Dermis microvascular lymphatic vessel endothelial cell (primary cell): ENCODE measurements at places on chromosomes 1 and 21.

GRCh38 chr21:45739218-45740087, 95.9 kb downstream of the PCBP3 start:
- no peak for DNase-seq

DNA sequence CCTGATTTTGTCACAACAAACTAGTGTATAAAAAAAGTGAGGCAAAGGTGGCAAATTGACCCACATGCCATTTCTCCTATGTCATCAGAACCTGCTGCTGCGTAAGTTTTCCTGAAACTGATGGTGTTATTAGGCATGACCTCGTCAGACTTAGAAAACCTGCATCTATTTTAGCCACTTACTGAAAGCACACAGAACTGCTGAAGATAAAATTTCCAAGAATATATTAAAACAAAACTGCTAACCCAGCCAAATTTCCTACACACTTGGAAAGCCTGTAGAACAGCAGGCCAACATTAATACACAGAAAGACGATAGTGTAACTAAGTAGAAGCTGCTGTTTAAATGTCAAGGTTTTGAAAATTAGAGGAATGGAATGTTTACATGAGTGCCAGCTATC, 674.5 kb upstream of the CXADR start:
- no peak for DNase-seq

DNA sequence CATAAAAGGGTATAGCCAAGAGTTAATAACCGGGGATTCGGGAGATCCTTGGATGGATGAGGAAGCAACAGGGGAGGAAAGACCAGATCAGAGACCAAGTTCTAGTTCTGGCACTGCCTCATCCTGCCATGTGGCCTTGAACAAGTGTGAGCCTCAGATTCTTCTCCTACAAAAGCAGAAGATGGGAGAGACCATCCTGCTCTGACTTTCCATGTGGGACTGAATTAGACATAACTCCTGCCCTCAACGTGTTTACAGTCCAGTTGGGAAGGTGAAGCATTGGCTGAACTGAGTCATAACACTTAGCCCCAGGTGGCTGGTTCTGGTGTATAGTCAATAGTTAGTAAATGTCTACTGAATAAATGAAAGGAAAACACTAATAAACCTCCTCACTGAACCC, 12.1 kb upstream of the CNR2 start:
- no peak for DNase-seq

DNA sequence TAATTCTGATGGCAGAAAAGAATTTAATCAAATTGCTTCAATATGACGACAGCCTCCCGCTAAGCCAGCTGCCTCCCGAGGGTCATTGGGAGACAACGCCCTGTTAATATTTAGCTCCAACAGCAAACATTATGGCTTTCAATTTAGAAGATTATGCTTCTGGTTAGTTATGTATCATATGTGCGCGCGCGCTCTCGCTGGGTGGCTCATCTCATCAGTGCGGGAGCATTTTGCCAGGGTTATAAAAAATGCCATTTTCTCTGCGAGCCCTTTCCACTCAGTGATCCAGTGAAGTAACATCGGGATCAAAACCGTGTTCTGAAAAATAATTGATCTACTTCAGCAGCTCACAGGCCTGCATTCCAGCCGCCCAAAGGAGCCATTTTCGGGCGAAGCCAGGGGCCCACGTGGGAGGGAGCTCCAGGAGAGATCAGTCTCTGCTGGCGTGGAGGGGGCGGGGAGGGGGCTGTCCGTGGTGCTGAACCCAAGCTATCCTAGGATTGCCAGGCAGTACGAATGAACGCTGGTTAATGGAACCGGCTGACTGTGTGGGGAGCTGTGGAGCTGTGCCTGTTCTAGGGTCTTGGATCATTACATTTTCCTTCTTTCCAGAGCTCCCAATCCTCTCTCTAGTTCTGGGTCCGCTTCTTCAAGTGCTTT, 219.1 kb upstream of the ZC3H12A start:
- DNase-seq = peak; percentile 28

DNA sequence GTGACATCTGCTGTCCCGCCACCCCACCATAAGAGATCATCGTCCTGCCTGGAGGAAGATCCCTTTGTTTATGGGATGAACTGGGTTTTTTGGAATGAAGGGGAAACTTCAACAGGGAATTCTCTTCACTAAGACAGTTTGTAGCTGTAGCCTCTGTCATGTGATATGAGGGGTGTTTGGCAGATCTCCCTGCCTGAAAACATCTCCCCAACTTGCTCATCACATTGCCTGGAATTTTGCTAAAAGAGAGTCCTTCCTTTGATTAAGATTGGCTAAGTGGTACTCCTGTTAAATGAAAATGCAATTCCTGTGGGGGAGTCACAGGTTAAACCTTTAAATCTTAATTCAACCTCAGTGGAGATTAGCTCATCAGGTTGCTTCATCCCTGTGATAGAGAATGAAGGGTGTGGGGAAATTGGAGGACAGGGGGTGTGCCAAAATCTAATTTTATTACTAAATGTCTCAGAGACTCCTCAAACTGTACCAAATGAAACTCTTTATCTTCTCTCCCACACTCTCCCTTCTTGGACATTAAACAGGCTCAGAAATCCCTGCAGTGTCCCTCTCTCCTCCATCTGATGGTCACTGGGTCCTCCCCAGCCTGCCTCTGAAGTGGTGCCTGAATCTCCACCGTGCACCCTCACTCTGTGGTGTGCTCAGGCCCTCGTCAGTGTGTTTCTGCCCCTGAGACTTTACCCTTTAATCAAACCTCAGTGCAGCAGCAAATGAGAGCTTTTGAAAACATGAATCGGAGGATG, 54.8 kb downstream of the IER5 start:
- DNase-seq = no peak

- DNase-seq = no peak
These were observed 24.2 kb downstream of the SLC5A9 start for GRCh38 chr1:48246727-48247126.

- DNase-seq = no peak
These were observed 1526.1 kb downstream of the KCNT2 start for GRCh38 chr1:195082183-195082582.

- no peak for DNase-seq
These were observed 77.3 kb downstream of the DHRS3 start for GRCh38 chr1:12540580-12541273.

DNA sequence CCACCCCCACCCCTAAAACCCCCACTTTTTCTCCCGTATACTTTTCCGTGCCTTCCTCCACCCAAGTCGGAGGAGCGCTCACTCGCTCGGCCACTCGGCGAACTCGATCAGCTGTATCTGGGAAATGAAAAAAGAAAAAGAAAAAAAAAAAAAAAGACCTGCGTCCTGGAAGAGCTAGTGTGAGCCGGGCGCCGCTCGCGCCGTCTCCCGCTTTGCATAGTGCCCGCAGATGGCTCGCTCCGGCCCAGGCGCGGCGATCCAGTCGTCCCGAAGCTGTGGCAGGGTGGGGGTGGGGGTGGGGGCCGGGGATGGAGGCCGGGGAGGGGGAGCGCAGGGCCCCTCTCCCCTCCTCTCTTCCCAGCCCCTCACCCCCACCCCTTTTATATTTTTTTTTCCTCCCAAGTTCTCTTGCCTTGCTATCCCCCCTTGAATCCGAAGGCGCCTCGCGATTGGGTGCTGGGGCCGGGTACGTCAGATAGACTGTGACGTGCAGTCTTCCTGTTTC, 299 bp upstream of the PROX1 start:
- peak; percentile 83 for DNase-seq

GRCh38 chr1:54112027-54112426, 40.8 kb downstream of the CDCP2 start:
- no peak for DNase-seq

DNA sequence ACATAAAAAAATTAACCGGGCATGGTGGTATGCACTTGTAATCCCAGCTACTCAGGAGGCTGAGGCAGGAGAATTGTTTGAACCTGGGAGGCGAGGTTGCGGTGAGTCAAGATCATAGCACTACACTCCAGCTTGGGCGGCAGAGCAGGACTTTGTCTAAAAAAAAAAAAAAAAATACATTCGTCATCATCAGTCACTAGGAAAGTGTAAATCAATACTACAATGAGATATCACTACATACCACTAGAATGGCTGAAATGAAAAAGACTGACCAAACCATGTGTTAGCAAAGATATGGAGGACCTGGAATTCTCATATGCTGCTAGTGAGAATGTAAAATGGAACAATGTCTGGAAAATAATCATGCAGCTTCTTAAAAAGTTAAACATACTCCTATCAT, 9.3 kb downstream of the SPATA45 start:
- DNase-seq = no peak

DNA sequence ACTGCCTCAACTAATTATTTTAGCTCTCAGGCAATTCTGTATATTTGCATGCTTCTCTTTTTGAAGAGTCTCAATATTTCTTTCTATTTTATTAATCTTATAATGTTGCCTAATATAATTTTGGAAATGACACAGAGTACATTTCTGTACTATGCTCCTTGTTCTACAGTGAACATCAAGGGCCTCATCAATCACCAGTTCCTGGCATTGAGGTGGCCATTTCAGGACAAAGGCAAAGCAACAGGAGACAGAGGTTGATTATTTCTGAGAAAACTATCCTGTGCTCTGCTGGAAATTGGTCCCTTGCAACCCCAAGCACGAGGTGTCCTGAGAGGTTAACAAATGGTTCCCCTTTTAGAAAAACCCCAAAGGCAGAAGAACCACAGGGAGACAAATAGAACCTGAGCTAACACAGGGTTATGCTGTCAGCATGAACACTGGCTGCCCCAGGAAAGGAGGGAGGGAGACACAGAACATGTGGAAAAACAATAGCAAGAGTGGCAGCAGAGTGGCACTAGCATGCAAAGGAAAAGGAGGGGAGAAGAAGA, 63.9 kb upstream of the VAV3 start:
- DNase-seq = no peak

GRCh38 chr1:53559391-53559815, 100.2 kb downstream of the DMRTB1 start:
- DNase-seq = no peak

GRCh38 chr1:197144570-197145325, 1.7 kb downstream of the ASPM start:
- peak; percentile 51 for DNase-seq

DNA sequence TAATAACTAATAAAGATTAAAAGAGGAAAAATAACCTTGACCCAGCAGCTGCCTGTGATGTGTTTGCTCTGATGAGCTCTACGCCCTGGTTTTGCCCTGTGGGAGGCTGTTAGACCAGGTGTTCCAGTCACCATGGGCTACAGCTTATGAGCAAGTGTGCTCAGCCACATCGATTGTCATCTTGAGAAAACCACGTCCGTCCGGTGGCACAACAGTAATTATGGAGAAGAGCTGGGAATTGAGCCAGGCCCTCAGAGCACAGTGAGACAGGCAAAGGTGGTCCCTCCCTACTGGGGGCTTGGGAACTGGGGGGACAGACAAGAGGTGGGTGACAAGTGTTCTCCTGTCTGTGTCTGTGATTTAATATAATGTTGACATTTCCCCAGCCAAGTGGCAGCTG, 420.5 kb downstream of the MATN1 start:
- no peak for DNase-seq

GRCh38 chr1:214295934-214296333, 15.0 kb downstream of the SMYD2 start:
- DNase-seq = no peak

DNA sequence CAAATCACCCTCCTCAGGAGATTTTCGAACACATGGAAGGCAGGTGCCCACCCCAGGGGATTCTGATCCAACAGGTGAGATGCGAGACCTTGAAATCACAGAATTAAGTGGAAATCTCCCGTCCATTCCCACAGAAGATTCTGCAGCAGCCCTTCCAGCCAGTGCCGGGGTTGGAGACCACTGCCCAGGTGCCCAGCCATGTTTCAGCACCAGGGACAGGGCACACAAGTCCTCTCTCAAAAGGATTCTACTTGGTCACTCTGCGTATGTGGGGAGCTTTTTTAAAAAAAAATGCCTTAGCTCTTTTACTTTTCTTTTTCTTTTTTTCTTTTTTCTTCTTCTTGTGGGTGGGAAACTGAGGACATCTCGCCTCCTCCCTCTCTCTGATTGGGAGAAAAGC, 80.7 kb downstream of the VWA5B1 start:
- DNase-seq = no peak

- no peak for DNase-seq
These were observed 78.1 kb upstream of the JAK1 start for GRCh38 chr1:65044411-65044810.

- DNase-seq = no peak
These were observed 25.4 kb downstream of the FMN2 start for GRCh38 chr1:240116831-240117769.

DNA sequence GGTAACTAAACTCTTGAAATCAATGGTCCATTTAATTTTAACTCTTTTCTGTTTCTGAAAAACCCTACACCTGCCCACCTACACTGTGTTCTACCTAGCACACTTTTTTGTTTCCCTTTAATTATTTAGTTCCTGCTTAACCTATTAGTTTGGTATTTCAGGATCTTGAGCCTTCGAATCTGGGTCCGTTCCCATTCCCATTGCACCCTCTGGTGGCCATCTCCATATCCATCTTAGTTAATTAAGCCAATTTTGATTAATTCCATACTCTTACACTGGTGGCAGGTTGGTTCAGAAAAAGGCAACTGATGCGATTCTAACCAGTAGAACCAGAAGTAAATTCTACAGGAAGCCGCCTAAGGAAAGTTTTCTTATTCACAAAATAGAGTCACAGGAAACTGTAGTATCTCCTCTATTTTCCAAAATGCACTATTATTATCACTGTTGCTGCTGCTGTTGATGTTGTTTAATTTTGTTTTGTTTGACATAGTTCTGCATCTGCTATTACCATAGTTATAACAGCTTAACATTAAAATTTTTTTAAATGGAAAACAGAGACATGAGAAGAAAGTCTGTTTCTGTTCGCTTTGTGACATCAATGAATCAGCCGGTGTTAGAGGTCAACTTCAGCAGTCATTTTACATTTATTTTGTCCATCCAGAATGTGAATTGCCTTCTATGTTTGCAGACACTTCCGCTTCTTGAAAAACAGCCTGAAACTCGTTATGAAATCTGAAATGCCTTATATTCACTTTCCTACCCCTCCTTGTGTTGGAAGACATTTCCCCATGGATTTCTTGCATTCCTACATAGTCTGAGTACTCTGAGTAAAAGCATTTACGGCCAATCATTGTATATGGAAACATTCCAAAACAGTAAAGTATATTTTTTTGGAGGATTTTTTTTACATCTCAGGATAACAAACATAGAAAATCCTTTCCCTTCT, 115.5 kb upstream of the NCAM2 start:
- DNase-seq = no peak

DNA sequence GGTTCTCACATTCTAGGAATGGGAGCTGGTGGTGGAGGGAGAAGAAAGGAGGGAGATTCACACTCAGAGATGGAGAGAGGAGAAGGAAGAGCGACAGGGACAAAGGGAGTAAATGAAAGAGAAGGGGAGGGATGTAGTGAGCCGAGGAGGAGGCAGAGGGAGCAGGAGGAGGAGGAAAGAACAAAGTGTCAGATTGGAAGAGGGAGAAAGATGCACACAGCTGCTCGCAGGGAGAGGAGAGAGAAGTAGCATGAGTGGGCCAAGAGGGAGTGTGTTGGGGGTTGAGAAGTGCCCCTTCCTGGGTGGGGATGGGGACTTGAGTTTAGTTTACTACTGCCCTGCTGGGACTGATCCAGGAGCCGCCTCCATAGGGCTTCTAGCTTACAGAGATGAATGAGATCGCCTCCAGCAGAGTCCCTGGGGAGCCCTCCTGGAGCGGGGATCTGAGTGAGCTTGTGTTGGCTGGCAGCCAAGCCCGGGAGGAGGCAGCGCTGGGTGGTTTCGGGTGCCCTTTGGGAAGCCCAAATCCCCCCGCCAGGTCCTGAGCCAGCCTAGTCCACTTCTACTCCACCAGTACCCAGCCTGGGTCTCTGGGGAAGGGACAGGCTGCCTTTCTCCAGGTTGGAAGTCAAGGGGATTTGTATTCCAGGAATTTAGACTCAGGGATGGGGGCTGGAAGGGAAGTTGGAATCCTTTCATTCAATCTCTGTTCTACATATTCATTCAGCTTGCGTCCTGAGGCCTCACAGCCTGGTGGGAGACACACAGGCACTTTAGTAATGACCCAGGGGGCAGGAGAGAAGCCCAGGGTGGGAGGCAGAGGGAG, 20.9 kb downstream of the PTPRU start:
- no peak for DNase-seq
